ENCODE measurements at places on chromosomes 3 and 15. TPM values are rescaled to one million over a fixed set of nuclear protein-coding genes. Genes with fewer than 3 reads are reported as not detected.

DNA sequence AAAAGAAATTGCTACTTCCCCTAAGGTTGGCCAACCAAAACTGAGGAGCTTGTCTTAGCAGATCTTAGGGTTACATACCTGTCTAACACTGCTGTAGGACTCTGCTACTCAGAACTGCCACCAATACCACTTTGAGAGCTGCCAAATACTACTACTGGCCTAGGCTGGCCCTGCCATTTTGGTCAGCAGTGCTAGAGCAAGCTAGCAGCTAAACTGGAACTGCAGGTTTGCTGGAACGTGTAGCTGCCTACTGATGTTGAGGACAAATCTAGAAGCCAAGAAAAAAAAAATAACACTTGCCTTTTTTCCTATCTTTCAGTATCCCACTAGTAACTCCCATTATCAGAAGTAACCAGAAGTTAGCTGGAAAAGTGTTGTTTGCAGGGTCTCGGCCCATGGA is 387.4 kb downstream of the RBMS3 start:
- no peak for DNase-seq

The EPB42 gene
- 1.9 TPM for total RNA-seq

DNA sequence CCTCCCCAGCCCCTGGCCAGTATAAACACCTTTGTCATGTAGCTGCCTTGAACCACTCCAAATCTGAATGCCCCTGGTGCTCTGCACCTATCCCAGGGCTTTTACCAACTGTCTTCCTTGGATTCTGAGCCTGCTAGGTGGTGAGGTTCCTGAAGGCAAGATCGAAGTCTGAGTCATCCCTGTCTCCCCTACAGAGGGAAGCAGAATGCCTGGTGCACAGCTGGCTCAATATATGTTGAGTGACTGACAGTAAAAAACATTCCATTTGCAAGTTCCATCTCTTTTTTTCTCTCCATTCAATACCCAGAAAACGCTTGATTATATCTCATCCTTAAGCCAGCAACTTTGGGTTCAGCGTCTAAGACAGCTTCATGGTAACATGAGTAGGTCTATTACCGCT is 24.7 kb downstream of the SLC24A1 start:
- no peak for DNase-seq

DNA sequence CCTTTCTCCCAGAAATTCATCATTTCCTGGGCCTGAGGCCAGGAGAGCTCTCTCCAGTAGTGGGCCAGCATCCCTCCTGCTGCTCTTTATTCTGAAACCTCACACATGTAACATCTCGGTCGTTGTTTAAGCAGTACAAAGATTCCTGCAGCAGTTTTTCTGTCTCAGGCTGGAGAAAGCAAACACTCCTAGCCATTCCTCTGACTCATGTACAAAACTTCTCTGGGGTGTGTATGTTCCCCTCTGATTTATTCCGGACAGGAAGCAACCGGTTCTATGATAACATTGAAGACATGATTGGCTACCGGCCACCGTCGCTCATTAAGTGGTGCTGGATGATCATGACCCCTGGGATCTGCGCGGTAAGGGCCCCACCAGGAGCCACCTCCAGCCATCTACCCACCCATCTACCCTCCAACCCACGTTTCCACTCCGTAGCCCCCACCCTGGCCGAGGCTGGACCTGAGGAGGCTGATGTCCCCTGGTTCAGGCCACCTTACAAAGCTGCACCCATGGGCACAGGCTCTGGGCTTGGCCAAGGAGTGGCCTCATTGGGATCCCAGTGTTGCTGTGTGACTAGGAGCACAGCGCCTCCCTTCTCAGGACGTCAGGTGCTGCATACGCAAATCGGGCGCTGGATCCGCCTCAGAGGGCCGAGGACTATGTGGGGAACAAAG is 58.6 kb upstream of the SLC6A1 start:
- no peak for DNase-seq

DNA sequence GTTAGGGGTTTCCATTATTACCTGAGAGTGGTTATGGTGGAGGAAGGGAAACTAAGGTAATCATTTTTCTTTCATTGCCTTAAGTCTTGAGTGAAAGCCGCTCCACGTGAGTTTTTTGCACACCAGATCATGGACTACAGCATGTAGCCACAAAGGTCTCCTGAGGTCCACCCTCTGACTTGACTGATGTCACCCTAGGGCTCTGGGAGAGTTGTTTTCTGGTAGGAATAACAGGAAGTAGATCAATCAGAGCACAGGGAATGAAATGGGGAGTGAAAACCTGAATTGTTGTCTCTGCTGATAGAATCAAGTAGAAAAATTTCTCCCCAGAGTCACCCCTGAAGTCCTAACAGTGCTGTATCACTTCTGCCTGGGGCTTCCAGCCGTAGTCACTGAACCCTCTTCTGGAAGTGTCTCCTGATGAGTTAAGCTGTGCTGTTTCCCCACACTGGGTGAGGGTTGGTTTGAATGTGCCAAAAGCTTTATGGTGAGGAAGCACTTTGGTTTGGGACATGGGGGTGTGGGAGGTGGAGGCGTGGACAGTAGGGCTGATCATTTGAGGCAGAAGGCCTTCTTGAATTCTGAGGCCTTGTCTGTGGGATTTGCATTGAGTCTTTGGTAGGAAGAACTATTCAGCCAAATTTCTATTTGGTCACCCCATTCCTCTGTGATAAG is 64.3 kb downstream of the SLCO3A1 start:
- DNase-seq = no peak

- DNase-seq = no peak
These were observed 124.2 kb upstream of the SMAD3 start for GRCh38 chr15:66941108-66941711.

- no peak for DNase-seq
These were observed 584.2 kb upstream of the DPPA4 start for GRCh38 chr3:109921509-109921908.

- no peak for DNase-seq
These were observed 5.3 kb downstream of the IGF1R start for GRCh38 chr15:98653686-98654085.

The IMPG2 gene
- 0.15 TPM for total RNA-seq
